GM13976 (cell line): ENCODE measurements at places on chromosomes 1 and 21.

- peak; percentile 40 for DNase-seq
Observed at GRCh38 chr21:25733859-25734653, 648 bp downstream of the ATP5PF start.

DNA sequence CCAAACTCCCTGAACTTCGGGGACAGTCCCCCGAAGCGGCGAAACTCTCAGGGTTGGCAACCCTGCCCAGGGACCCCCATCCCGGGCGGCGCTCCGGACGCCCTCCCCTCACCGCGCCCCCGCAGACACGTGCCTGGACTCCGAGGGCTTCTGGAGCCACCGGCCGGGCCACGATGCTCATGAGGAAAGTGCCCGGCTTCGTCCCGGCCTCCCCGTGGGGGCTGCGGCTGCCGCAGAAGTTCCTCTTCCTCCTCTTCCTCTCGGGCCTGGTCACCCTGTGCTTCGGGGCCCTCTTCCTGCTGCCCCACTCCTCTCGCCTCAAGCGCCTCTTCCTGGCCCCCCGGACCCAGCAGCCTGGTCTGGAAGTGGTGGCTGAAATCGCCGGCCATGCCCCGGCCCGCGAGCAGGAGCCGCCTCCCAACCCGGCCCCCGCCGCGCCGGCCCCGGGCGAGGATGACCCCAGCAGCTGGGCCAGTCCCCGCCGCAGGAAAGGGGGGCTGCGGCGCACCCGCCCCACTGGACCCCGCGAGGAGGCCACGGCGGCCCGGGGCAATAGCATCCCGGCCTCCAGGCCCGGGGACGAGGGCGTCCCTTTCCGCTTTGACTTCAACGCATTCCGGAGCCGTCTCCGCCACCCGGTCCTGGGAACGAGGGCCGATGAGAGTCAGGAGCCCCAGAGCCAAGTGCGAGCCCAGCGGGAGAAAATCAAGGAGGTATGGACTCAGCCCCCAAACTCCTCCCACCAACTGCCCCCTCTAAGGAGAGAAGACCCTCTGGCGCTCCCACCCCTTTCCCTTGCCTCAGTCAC, 1.2 kb downstream of the MAN1C1 start:
- no peak for DNase-seq

GRCh38 chr1:77347646-77348045, 65.8 kb downstream of the AK5 start:
- DNase-seq = no peak

DNA sequence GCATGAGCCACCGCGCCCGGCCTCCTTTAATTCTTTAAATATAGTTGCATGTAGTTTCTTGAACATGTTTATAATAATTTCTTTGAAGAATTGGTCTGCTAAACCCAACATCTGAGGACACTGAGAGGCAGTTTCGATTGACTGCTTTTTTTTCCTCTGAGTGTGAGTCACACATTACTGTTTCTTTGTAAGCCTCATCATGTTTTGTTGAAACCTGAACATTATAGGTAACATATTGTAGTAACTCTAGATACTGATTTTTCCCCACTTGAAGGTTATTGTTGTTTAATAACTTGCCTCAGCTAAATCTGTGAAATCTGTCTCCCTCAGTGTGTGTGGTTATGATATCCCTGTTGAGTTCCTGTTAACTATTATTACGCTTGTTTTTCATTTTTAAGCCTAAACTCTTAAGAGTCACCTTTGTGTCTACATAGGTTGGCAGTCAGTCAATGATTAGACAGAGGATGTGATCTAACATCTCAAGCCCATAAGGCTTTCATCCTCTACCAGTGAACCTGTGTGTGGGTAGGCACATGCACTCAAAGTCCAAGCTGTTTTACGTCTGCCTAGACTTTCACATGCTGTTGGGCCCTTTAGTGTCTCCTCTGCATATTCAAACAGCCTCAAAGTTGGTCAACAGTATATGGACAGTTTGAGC, 155.5 kb downstream of the KCNH1 start:
- DNase-seq = no peak

GRCh38 chr21:18549214-18549905, 145.8 kb upstream of the TMPRSS15 start:
- no peak for DNase-seq

- no peak for DNase-seq
Observed at GRCh38 chr21:36613059-36613458, 85.9 kb upstream of the SIM2 start.

GRCh38 chr1:35215346-35215745, 22.4 kb upstream of the SFPQ start:
- no peak for DNase-seq
